ENCODE measurements at places on chromosomes 12 and 14.

DNA sequence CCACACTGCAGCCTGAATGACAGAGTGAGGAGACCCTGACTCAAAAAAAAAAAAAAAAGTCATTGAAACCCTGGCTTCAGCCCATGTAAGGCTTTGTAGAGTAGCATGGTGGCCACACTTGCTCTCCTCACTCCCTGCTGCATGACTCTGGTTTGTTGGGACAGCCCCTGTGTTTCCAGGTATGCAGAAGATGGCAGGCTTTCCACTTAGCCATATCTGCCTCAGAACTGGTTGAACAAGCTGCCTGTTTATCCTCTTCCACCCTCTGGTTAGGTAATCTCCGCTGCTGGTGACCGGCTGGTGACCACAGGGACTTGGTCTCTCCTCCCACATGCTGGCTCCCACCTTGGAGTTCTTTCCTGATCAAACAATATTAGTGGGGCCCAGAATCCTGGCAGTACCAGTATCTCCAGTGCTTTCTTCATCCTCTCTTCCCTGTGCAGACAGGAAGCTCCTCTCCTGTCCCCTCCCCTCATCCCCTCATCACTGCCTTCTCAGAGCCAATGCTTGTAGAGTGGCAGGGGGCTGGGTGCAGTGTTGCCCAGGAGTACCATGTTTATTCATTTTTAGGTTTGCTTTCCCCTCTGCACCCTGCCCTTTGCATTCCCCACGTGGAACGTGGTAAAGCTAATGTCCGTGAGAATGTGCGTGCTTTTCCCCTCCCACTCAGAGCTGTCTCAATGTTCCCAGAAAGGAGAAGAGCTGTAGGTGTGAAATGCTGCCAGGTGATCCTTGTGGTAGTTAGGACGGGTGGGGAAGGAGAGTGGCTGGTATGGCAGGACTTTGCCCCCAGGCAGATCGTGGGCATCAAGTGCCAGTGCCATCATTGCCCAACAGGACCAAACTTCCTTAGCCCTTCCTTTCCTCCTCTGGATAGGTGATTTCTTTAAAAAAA is 11.3 kb downstream of the ABHD12B start:
- no peaks in the 10 kb centered on the region for H3K36me3 ChIP-seq
- DNase-seq: no peak
- peaks cover 5% of the 10 kb centered on the region for H3K27me3 ChIP-seq

DNA sequence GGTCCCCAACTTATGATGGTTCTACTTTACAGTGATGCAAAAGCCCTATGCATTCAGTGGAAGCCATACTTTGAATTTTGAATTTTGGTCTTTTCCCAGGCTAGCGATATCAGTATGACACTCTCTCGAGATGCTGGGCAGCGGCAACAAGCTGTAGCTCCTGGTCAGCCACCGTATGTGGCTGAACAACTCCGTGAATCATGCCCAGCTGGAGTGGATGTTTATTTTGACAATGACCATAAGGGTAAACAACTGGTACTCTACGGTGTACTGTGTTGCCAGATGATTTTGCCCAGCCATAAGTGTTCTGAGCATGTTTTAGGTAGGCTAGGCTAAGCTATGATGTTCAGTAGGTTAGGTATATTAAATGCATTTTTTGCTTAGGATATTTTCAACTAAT is 8.2 kb upstream of the ZNF410 start:
- no peak overlapping the region for H3K27ac ChIP-seq
- no peak overlapping the region for H3K4me3 ChIP-seq
- DNase-seq: no peak

DNA sequence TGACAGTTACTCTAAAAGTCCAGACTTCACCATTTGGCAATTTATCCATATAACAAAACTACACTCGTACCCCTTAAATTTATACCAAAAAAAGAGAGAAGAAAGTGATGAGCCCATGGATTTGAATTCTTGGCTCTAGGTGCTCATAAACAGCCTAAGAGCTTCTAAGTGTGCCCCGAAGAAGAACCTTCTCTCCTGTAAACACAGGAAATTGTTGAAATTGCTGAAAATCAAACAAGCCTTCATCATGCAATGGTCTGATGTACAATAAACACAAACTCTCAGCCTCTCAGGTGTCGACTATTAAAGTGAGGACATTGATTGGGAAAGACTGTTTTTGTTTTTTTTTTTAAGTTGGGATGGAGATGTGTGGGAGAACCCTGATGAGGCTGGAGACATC is 21.8 kb downstream of the PDE6H start:
- H3K27ac ChIP-seq: peak overlapping the region; percentile 47
- H3K36me3 ChIP-seq: no peaks in the 10 kb centered on the region
- no peaks in the 10 kb centered on the region for H3K27me3 ChIP-seq
- H3K4me1 ChIP-seq: peaks cover 6% of the 10 kb centered on the region
- DNase-seq: no peak
- no peak overlapping the region for H3K4me3 ChIP-seq

DNA sequence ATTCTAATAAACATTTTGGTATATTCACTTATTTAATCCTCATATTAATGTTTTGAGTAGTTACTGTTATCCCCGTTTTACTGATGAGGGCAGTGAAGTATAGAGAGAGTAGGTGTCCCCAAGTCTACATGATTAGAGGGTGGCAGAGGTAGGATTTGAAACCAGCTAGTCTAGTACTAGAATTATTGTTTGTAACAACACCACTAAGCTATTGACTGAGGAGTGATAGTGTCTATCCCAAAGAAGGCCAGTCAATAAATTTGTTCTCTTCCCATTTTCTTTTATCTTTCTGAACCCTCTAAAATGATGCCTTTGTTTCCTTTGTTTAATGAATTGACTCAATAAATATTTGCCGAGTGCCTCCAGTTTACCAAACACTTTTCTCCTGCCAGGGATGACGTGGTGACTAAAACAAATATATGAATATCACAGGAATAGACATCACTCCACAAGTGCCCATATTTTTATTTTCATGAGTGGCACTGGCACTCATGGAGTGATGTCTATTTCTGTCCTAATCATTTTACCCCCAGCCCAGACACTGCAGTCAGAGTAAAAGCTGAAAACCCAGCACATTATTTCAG is 247.5 kb downstream of the SLC16A7 start:
- H3K36me3 ChIP-seq: no peaks in the 10 kb centered on the region
- no peak overlapping the region for H3K4me3 ChIP-seq
- no peak for DNase-seq
- H3K27ac ChIP-seq: no peak overlapping the region

GRCh38 chr14:106850913-106851825 is 1324.8 kb downstream of the TMEM121 start:
- no peak for DNase-seq
- no peaks in the 10 kb centered on the region for H3K36me3 ChIP-seq
- no peaks in the 10 kb centered on the region for H3K27me3 ChIP-seq
- H3K27ac ChIP-seq: no peak overlapping the region
- no peaks in the 10 kb centered on the region for H3K4me1 ChIP-seq

GRCh38 chr12:28202374-28203130 is 12.3 kb downstream of the CCDC91 start:
- no peaks in the 10 kb centered on the region for H3K36me3 ChIP-seq

- H3K4me3 ChIP-seq: no peak overlapping the region
- no peak for DNase-seq
- peaks cover 14% of the 10 kb centered on the region for H3K36me3 ChIP-seq
- H3K4me1 ChIP-seq: peaks cover 17% of the 10 kb centered on the region
Measured at GRCh38 chr14:91317381-91318308, 73.1 kb upstream of the GPR68 start.

DNA sequence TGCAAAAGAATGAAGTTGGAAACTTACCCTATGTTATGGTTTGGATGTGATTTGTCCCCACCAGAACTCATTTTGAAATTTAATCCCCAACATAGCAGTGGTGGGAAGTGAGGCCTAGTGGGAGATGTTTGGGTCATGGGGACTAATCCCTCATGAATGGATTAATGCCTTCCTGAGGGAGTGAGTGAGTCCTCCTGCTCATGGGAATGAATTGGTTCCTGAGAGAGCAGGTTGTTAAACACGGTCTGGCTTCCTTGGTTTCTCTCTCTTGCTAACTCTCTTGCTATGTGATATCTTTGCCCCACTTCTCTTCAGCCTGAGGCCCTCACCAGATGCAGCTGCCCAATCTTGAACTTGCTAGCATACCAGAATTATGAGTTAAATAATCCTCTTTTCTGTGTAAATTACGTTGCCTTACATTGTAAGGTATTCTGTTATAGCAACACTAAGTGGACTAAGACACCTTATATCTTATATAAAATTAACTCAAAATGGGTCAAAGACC is 22.2 kb upstream of the CCDC91 start:
- H3K27ac ChIP-seq: no peak overlapping the region
- DNase-seq: no peak
- no peak overlapping the region for H3K4me3 ChIP-seq
- H3K4me1 ChIP-seq: no peaks in the 10 kb centered on the region

DNA sequence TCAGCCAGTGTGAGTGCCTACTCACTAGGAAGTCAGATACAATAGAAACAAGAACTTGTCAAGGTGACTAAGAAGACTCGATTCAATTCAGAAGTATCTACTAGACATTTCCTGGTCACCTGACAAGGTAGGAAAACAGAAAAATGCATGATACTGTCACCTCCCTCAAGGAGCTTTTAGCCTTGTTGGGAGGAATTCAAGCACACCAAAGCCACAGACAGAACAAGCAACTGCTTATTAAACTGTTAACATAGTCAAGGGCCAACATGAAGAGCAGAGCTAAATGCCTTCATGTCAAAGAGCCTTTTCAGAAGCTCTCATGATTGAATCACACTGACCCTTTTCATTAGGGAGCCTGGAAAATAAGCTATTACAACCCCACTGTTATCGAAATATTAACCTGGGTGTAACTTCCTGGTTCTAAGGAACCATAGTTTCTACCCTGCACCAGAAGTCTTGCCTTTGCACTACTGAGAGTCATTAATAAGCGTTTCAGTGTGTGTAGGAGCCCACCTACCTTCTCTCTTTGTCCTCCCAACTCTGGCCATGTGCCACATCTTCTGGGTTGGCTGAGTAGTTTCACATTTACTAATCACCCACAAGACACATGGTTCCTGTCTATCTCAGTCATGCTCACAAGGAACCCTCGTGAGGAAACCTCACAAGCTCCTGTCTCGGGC is 31.0 kb upstream of the LGALS3 start:
- H3K36me3 ChIP-seq: no peaks in the 10 kb centered on the region
- H3K4me3 ChIP-seq: no peak overlapping the region
- DNase-seq: no peak
- H3K27me3 ChIP-seq: no peaks in the 10 kb centered on the region
- H3K27ac ChIP-seq: peak overlapping the region; percentile 88

DNA sequence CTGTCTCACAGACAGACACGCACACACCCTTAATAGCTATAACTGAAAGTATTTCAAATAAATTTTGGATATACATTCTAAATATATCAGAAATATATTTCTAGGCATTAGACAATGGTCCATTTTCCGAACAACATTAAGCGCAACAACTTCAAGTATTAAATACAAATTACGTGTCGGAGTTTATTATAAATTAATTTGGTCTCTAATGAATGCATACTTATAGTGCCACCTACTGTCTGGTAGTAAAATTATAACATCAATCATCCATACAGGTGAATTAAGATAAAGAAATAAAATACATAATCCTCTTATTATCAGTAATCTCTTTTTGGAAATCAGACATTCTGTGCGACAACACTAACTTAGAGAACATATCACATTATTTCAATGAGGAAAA is 27.2 kb upstream of the CMAS start:
- no peaks in the 10 kb centered on the region for H3K36me3 ChIP-seq
- H3K27ac ChIP-seq: no peak overlapping the region
- H3K4me3 ChIP-seq: no peak overlapping the region
- H3K27me3 ChIP-seq: no peaks in the 10 kb centered on the region

GRCh38 chr12:12721814-12722434 is 4.8 kb downstream of the CDKN1B start:
- H3K27me3 ChIP-seq: no peaks in the 10 kb centered on the region
- peaks cover 55% of the 10 kb centered on the region for H3K4me1 ChIP-seq
- peak overlapping the region; percentile 98 for H3K27ac ChIP-seq
- DNase-seq: no peak
- peak overlapping the region; percentile 76 for H3K4me3 ChIP-seq

GRCh38 chr12:121958541-121959240 is 40.3 kb downstream of the CFAP251 start:
- no peaks in the 10 kb centered on the region for H3K36me3 ChIP-seq
- DNase-seq: no peak
- H3K4me1 ChIP-seq: no peaks in the 10 kb centered on the region
- no peaks in the 10 kb centered on the region for H3K27me3 ChIP-seq
- H3K27ac ChIP-seq: peak overlapping the region; percentile 26

- H3K36me3 ChIP-seq: peaks cover 33% of the 10 kb centered on the region
- no peak for DNase-seq
- peaks cover 89% of the 10 kb centered on the region for H3K4me1 ChIP-seq
- no peaks in the 10 kb centered on the region for H3K27me3 ChIP-seq
- H3K27ac ChIP-seq: peak overlapping the region; percentile 99
- H3K4me3 ChIP-seq: peak overlapping the region; percentile 76
Measured at GRCh38 chr12:53050426-53051057, 677 bp downstream of the TNS2 start.

DNA sequence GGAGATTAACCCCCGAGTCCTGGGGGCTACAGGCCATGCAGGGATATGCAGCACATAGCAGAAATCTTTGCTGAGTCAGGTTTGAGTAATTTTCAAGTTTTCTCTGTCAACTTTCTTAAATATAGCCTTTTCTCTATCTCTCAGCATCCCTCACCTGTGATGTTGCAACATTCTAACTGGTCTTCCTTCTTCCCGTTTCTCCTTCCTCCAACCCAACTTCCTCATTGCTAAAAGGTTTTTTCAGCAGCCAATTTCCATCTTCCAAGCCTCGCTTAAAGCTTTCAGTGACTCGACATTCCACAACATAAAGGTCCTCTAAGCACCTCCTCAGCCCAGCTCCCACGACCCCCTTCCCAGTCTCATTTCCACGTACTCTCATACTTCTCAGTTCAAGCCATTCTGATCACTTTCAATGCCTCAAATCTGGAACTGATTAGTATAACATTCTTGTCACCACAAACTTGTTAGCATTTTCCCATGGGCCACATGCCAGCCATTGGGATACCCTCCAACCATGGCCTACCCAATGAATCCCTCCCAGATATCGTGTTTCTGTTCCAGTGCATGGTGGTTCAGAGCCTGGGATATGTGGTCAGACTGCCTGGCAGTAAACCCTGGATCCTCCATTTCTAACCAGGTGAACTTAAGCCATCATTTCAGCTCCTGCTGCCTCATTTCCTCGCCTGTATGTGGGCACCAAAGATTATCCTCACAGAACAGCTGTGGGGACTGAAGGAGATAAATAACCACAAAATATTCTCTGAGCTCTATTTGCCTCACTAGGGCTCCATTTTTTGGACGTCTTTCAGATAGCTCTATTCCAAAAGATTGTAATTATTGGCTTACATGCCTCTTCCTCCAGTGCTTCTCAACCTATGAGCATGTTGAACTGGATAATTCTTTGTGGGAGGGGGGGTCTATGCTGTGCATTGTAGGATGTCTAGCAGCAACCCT is 65.8 kb downstream of the KCNK10 start:
- H3K27ac ChIP-seq: no peak overlapping the region
- no peak overlapping the region for H3K4me3 ChIP-seq
- no peaks in the 10 kb centered on the region for H3K36me3 ChIP-seq

GRCh38 chr14:106276326-106277267 is 750.2 kb downstream of the TMEM121 start:
- peaks cover 37% of the 10 kb centered on the region for H3K27me3 ChIP-seq
- no peaks in the 10 kb centered on the region for H3K4me1 ChIP-seq
- no peaks in the 10 kb centered on the region for H3K36me3 ChIP-seq
- no peak overlapping the region for H3K27ac ChIP-seq
- H3K4me3 ChIP-seq: no peak overlapping the region
- DNase-seq: no peak

GRCh38 chr12:93148412-93148811 is 219.3 kb upstream of the EEA1 start:
- DNase-seq: no peak
- no peaks in the 10 kb centered on the region for H3K27me3 ChIP-seq
- H3K4me1 ChIP-seq: peaks cover 14% of the 10 kb centered on the region

- DNase-seq: no peak
- no peaks in the 10 kb centered on the region for H3K36me3 ChIP-seq
- H3K27me3 ChIP-seq: no peaks in the 10 kb centered on the region
- H3K4me3 ChIP-seq: no peak overlapping the region
Measured at GRCh38 chr14:64580467-64580866, 30.7 kb downstream of the PPP1R36 start.
